ENCODE measurements at places on chromosomes 12 and 14.

GRCh38 chr14:78103271-78103670 lies 66.9 kb upstream of the NRXN3 start:
- DNase-seq: no peak

- DNase-seq: no peak
These were observed 26.9 kb downstream of the TEP1 start for GRCh38 chr14:20386276-20386855.

- DNase-seq: peak; percentile 62
These were observed 55.7 kb downstream of the VRK1 start for GRCh38 chr14:96852823-96853422.

- no peak for DNase-seq
These were observed 165.0 kb upstream of the DCN start for GRCh38 chr12:91347481-91348214.

GRCh38 chr14:36455241-36455627 lies 64.8 kb downstream of the NKX2-1 start:
- no peak for DNase-seq

GRCh38 chr14:69044965-69045555 lies 66.0 kb upstream of the ACTN1 start:
- no peak for DNase-seq

Measured in mesenchymal stem cell (in vitro differentiated cells and primary cell).